NCI-H226 (cell line): ENCODE measurements at places on chromosomes 3 and 15.

DNA sequence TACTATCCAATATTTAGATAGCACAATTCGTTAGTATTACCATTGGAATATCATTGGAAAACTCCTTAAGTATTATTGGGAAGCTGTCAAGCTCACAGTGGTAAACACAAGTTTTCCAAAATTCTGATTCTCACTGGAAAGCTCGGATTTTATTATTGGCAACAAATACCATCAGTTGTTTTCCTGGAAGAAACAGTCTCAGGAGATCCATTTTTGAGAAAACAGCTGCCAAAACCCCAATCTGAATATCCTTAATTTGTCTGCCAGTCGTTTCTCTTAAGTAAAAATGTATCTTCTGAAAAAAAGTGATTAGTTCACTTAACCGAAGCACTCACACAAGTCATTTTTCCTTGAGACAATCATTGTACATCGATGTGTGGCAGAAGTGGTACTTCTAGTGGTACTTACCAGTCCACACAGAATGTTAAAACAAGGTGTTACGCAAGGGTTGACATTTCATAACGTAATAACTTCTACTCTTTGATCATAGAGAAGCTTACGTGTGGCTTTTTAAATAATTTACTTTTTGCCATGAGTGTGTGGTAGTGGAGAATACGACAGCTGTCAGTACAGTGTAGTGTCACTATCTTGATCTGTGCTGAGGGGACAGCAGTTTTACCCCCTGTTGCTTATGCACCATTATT is 74.9 kb downstream of the FAM43A start:
- DNase-seq, result no peak

DNA sequence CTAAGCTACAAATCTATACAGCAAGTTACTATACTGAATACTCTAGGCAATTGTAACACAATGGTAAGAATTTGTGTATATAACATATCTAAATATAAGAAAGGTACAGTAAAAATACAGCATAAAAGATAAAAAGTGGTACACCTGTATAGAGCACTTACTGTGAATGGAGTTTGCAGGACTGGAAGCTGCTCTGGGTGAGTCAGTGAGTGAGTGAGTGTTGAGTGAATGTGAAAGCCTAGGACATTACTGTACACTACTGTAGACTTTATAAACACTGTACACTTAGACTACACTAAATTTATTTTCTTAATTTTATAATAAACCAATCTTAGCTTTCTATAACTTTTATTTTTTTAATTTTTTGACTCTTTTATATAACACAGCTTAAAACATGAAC is 123.1 kb downstream of the ZMAT3 start:
- DNase-seq, result no peak

- DNase-seq, result peak; percentile 40
Measured at GRCh38 chr3:119637679-119638477, 22.5 kb downstream of the POPDC2 start.

GRCh38 chr3:157477441-157477840 is 25.8 kb downstream of the VEPH1 start:
- no peak for DNase-seq

DNA sequence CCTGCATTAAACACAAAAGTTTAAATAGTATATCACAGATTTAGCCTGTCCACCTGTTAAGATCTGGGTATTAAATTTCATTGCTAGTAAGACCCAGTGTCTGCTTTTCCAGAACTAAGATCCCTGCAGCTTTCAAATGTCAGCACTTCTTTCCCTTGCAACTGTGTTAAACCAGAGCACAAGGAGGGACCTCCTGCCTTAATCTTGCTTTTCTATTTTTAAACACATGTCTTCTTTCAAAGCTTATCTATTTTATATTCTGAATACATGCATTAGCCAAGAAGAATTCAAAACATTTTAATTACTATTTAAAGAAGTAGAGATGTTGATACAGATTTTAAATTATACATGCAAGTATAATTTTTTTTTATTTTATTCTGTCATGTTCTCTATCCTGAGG is 315.1 kb downstream of the ARPP21 start:
- DNase-seq, result no peak

GRCh38 chr3:194606941-194607340 is 26.3 kb downstream of the TMEM44 start:
- DNase-seq, result no peak

DNA sequence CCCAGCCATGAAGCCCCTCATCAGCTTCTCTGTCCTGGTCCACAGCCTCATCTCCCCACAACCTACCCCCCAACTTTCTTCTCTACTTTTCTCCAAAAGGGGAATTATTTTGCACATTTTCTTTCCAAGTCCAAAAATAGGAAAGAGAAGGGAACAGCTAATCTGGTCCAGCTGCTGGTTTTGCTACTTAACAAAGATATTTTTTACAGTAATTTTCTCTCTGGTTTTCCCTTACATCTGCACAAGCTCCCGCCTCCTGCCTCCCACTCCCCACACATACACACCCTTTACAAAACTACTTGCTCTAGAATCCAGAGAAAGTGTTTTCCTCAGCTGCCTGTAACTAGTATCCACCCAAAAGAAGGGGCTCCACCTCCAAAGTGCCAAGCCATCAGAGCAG is 177.2 kb downstream of the POLR2M start:
- no peak for DNase-seq

- peak; percentile 10 for DNase-seq
Measured at GRCh38 chr3:104879919-104880318, 486.8 kb upstream of the ALCAM start.

GRCh38 chr3:93989241-93989640 is 9.3 kb downstream of the ARL13B start:
- no peak for DNase-seq

- no peak for DNase-seq
Measured at GRCh38 chr3:43198791-43199644, 87.3 kb upstream of the SNRK start.

DNA sequence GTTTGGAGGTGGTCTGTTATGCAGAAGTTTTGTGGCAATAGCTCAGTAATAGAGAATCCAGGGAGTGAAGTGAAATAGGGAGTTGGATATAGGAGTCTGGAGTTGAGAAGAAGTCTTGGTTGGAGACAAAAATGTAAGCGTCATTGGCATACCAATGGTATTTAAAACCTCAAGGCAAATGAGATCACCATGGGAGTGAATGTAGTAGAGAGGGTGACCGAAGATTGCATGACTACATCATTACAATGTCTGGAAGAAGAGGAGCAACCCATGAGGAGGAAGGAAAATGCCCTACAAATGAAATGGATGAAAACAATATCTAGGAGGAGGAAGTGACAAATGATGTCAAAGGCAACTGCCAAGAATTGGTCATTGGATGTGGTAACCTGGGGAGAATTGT is 54.4 kb downstream of the CNTN4 start:
- no peak for DNase-seq

GRCh38 chr3:78726545-78726944 is 1041.3 kb downstream of the ROBO1 start:
- DNase-seq, result no peak

DNA sequence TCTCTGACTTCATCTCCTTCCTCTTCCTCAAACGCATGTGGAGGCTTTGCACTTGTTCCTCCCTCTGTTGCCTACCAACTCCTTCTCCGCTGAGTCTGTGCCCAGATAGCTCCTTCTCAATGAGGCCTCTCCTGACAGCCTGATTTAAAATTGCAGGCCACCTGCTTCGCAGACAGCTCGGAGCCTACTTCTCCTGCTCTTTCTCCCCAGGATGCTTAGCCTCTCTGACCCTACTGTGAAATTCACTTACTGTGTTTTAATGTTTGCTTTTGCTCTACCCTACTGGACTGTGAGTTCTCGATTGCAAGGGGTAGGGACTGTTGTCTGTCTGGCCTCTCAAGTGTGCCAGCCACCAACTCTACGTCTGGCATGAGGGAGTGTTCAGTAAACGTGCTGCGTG is 83.4 kb downstream of the EEFSEC start:
- DNase-seq, result no peak

GRCh38 chr3:49421890-49422378 is 339 bp downstream of the AMT start:
- no peak for DNase-seq

DNA sequence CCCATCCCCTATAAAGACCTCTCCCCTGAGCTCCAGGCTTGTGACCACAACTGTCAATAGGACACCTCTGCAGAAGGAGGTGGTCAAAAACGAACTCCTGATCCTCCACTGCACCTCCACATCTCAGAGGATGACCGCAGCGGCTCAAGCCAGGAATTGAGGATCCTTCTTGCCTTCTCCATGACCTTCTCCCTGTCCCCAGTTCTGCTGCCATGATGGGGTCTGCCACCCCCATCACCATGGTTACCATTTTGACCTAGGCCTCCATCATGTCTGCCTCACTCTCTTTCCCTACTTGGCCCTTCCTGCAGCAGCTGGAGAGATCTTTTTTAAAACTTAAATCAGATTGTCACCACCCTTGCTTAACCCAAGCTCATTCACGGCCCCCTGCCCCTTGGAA is 81.3 kb upstream of the LINGO1 start:
- DNase-seq, result no peak
